ENCODE measurements at places on chromosomes 7 and 10. TPM values are rescaled to one million over a fixed set of nuclear protein-coding genes. Genes with fewer than 3 reads are reported as not detected.

GRCh38 chr7:139575338-139575680, 51.8 kb downstream of the CLEC2L start:
- no peak for ATAC-seq

GRCh38 chr10:11886138-11886474, 63.0 kb downstream of the PROSER2 start:
- no peak for ATAC-seq

- peak; percentile 74 for ATAC-seq
Observed at GRCh38 chr10:58513188-58514110, 777 bp downstream of the BICC1 start.

- ATAC-seq, result no peak
Observed at GRCh38 chr7:47664650-47665195, 82.8 kb upstream of the TNS3 start.

- ATAC-seq, result peak; percentile 68
Observed at GRCh38 chr10:73644015-73644743, 2.9 kb upstream of the MYOZ1 start.

DNA sequence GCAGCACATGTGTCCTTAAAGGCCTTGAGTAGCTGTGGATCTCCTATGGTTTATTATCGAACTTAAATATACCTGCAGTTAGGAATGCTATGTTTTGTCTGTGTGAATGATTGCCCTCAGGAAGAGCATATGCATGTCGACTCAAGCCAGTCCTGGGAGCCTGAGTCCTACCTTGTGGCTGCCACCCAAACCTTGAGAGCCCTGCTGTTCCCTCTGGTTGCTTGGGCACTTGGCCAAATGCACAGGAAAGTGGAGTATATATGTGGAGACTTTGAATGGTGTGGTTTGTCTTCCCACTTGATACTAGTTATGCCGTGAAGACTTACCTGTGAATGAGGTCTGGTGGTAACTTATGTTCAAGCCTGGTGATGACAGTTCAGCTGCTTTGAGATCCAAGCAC, 409.8 kb downstream of the LRMDA start:
- no peak for ATAC-seq

CCAR1 gene
- total RNA-seq, result 60.4 TPM
